ENCODE measurements at places on chromosomes 1 and 21.

DNA sequence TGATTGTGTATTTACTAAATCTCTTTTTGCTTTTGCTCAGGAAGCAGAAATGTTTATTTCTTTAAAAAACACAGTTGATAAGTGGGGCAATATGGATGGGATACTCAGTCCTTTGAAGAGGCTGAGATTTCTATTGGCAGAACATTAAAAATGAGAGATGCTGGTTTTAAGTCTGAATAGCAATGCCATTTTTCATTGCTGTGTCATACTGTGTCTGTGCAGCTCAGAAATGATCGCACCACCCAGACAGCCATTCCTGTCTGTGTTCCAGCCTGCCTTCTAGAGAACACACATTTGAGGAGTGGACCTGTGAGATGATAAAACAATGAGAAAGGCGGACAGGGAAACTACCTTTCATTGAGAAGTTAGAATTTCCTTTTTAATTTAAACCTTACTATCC lies 231.2 kb upstream of the USP24 start:
- DNase-seq, result no peak

DNA sequence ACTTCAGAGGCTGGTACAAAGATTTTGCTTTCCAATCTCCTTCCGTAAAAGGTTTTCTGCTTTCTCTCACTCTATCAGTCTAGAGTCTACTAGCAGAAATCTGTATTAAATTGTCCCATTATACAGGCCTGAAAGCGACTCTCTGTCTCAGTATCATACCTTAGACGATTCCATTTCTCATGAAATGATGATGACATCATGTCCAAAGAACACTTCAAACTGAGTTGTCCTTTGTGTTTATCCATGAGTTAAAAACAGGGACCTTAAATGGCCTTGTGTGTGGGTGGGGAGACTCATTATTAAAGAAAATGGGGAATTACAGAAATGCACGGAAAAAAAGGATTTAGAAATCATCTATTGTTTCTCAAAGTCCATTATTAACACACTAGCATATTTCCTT lies 21.0 kb upstream of the SLC44A3 start:
- no peak for DNase-seq

DNA sequence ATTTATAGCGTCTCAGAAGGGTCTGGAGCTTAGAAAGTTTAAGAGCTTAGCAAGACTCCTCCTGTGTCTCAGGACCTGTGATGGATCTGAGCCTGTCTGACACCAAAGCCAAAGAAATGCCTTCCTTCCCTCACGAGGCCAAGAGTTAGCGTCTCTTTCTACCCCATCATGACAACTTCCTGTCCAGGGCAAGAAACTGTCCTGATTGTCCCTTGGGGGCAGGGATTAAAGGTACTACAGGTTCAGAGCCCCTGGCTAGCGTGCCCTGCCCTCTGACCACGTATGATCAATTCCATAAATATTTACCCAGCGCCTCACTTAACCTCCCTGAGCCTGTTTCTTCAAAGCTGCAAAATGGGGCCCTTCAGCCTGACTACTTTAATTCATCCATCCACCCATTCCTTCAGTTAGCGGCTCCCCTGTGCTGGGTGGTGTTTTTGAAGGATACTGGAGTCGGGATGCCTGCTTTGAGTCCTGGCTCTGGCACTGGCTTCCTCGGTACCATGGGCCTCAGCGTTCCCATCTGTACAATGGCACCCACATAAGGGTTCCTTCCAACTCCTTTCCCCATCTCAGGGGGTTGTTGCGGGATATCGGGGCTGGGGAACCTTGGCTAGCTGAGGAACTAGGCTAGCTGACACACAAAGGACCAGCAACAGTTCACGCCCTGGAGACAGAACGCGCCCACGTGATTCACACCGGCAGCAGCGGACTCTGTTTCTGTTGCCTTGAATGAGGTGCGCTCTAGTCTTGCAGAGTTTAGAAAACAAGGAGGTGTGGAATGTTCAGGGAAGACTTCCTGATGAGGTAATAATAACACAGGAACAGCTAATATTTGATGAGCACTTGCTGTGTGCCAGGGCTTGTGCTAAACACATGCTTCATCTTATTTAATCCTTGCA lies 23.0 kb upstream of the EPHA2 start:
- DNase-seq, result no peak

GRCh38 chr1:227728059-227728891 lies 6.8 kb downstream of the JMJD4 start:
- DNase-seq, result peak; percentile 67

GRCh38 chr1:179105393-179105792 lies 23.5 kb downstream of the TOR3A start:
- DNase-seq, result no peak

DNA sequence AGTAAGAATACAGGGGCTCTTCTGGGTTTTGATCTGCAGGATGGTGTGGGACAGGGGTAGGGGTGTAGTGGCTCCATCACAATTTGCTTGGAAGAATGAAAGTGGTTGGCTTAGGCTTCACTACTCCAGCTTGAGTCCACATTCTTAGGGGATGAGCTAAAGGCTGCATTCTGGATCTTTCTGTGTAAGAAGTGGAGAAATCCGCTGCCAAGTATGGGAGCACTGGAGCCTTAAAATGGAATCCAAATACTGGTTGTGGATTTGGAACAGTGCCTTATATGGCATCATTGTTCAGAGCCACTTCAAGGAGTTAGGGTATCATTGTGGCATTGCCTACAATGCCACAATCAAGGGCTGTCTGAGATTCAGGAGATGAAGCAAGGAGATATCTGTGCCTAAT lies 187.1 kb downstream of the LMO4 start:
- DNase-seq, result no peak

DNA sequence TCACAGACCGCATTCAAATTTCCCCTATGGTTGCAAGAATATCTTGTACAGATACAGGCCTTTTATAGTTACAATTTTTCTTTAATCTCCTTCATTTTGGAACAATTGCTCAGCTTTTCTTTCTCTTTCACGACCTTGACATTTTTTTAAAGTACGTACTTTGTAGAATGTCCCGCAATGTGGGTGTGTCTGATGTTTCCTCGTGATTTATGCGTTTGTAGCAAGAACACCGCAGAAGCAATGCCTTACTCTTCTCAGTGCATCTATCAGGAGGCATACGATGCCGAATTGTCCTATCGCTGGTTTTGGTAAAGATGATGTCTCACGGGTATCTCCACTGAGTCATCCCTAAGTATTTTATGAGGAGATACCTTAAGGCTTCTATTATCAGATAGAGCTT lies 76.9 kb upstream of the RALGPS2 start:
- no peak for DNase-seq

- no peak for DNase-seq
Measured at GRCh38 chr1:226872437-226872836, 2.0 kb downstream of the PSEN2 start.

DNA sequence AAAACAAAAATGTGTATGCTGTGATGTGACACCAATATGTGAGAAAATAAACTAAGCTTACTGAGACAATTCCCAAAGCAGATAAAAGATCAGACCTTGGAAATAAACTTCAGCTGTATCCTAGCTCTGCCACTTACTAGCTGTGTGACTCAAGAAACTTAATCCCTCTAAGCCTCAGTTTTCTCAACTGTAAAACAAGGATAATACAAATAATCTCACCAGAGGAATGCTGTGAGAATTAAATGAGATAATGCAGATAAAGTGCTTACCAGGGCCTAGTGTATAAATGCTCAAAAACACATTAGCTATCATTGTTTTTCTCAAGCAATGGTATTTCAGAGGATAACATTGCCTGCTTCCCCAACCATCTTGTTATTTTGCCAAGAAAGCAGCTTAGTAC lies 2.1 kb downstream of the HEATR1 start:
- DNase-seq, result no peak

- DNase-seq, result no peak
Measured at GRCh38 chr21:16794950-16795349, 717.9 kb upstream of the CXADR start.

- no peak for DNase-seq
Measured at GRCh38 chr1:165942927-165943597, 115.6 kb downstream of the UCK2 start.

- no peak for DNase-seq
Measured at GRCh38 chr1:180515364-180515763, 13.0 kb upstream of the ACBD6 start.

DNA sequence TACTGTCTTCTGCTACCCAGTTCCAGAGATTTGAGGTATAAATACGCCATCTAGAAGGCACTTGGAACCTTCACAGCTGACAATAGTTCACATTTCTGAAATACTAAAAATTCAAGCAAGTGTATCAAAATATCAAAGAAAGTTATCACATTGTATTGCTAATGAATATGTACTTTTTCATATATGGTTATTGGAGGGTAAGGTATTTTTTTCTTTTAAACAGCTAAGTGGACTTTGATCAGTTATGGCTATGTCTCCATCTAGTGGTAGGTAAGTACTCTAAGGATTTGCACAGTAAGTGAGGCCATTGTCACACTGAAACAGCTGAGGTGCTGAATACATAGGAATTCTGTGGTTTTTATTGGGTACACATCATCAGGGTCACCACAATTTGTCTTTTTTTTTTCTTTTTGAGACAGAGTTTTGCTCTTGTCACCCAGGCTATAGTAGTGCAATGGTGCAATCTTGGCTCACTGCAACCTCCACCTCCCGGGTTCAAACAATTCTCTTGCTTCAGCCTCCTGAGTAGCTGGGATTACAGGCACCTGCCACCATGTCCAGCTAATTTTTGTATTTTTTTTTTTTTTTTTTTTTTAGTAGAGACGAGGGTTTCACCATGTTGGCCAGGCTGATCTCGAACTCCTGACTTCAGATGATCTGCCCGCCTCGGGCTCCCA lies 49.1 kb upstream of the CR2 start:
- no peak for DNase-seq

Measured in effector CD8-positive, alpha-beta T cell (primary cell).